T-cell (primary cell): ENCODE measurements at places on chromosomes 2 and 18.

- no peak for DNase-seq
- no peaks in the 10 kb centered on the region for H3K4me1 ChIP-seq
- no peak overlapping the region for H3K4me3 ChIP-seq
- H3K36me3 ChIP-seq: no peaks in the 10 kb centered on the region
- no peak overlapping the region for H3K27ac ChIP-seq
These were observed 198.2 kb downstream of the CD8B2 start for GRCh38 chr2:106685180-106685897.

GRCh38 chr2:38260469-38260868 lies 116.6 kb downstream of the ATL2 start:
- no peak for DNase-seq
- H3K27ac ChIP-seq: no peak overlapping the region

- H3K27ac ChIP-seq: no peak overlapping the region
- H3K27me3 ChIP-seq: no peaks in the 10 kb centered on the region
- H3K36me3 ChIP-seq: no peaks in the 10 kb centered on the region
- no peak for DNase-seq
- no peak overlapping the region for H3K4me3 ChIP-seq
- H3K4me1 ChIP-seq: no peaks in the 10 kb centered on the region
These were observed 883.7 kb downstream of the CPS1 start for GRCh38 chr2:211440107-211440506.

- H3K4me3 ChIP-seq: no peak overlapping the region
- H3K27me3 ChIP-seq: no peaks in the 10 kb centered on the region
- H3K4me1 ChIP-seq: no peaks in the 10 kb centered on the region
- no peaks in the 10 kb centered on the region for H3K36me3 ChIP-seq
These were observed 145.1 kb downstream of the COMMD1 start for GRCh38 chr2:62050456-62051045.

DNA sequence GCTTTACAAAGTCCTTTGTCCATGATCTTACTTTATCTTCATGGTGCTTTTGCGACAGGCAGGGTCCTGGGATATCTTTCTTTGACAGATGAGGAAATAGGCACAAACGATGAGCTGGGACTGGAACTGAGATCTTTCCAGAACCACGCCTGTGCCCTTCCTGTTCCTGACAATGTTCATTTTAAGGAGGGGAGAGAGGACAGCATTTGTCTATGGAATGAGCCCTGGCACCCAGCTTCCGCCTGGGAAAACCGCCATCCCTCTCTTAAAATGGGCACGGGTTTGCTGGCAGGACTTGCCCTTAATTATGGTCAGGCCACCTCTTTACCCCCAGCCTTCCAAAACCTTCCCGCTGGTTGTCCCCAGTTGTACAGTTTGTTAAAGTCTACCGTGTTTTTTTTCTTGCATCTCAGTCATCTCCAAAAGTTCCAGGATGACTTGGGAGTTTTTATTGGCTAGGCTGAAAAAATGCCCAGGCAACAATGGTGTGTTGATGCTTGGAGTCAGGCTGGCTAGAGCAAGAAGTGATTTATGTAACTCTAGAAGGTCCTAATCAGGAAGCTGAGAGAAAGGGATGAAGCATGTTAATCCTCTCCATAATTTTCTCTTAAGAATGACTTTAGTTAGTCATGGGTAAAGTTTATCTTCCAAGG lies 264.9 kb upstream of the EPAS1 start:
- no peaks in the 10 kb centered on the region for H3K36me3 ChIP-seq
- DNase-seq: no peak
- H3K27me3 ChIP-seq: no peaks in the 10 kb centered on the region
- no peak overlapping the region for H3K4me3 ChIP-seq
- H3K27ac ChIP-seq: no peak overlapping the region
- H3K4me1 ChIP-seq: no peaks in the 10 kb centered on the region

DNA sequence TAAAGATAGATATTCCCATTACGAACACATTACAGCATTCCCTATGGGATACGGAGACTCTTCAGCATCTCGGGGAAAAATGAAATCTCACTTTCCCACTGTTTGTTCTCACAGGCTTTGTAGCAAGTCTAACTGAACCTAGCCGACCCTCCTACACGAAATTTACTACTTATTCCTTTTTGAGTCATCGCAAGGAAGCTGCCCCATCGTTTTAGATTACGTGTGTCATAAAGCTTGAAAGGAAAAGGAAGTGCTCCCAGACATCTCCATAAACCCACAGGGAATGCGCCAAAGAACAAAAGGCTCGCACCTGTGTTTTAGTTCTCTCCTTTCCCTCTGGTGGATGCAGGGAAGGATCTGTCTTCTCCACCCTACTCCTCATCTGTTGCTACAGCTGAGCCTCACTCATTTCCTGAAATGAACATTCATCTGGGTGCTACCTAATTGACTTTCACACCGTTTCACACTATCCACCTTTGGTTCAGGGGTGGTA lies 76.2 kb upstream of the STK39 start:
- H3K27ac ChIP-seq: no peak overlapping the region
- H3K27me3 ChIP-seq: no peaks in the 10 kb centered on the region
- no peak for DNase-seq
- H3K4me1 ChIP-seq: no peaks in the 10 kb centered on the region

DNA sequence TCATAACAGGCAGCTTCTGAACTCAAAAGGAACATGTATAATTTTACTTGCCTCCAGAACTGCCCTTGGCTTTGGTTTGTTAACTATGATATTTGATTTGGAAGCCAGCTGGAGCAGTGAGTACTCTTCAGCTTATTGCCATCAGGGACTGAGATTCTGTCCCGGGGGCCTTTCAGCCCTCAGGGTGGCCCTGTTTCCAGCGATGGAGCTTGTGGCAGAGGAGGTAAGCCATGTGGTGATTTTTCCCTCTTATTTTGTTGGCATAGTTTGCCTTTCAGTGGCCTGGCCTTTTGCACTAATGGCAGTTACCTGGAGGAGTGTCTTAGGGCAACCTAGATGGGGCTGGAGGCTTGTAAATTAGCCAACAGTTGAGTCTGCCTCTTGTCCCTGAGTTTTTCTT lies 1955.0 kb upstream of the LRRTM1 start:
- no peaks in the 10 kb centered on the region for H3K4me1 ChIP-seq
- H3K27me3 ChIP-seq: no peaks in the 10 kb centered on the region
- no peak overlapping the region for H3K4me3 ChIP-seq
- no peaks in the 10 kb centered on the region for H3K36me3 ChIP-seq
- DNase-seq: no peak
- H3K27ac ChIP-seq: no peak overlapping the region

GRCh38 chr2:156476850-156477206 lies 40.6 kb downstream of the GPD2 start:
- H3K27me3 ChIP-seq: no peaks in the 10 kb centered on the region
- no peak for DNase-seq
- H3K4me3 ChIP-seq: no peak overlapping the region
- H3K4me1 ChIP-seq: peaks cover 4% of the 10 kb centered on the region
